ENCODE measurements at places on chromosomes 13 and 19.

GRCh38 chr13:65330287-65330686 is 1899.8 kb downstream of the PCDH9 start:
- no peak for DNase-seq

DNA sequence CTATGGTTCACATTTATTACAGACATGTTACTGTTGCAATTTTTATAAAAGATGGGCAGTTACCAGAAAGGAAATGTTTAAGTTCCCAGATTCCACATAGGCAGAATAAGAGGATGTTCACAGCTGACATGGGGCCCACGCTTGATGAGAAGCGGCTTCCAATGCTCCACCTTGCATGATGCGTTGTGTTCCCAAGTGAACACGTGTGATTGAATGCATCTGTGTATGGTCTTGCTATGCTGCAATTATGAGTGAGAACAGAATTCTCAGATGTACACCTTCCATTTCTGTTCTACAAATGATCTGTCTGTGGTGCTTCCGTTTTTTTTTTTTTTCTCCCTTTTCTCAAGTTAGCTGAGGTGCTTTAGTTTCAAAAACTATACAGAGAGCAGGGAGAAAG is 15.5 kb downstream of the UPF3A start:
- no peak for DNase-seq

DNA sequence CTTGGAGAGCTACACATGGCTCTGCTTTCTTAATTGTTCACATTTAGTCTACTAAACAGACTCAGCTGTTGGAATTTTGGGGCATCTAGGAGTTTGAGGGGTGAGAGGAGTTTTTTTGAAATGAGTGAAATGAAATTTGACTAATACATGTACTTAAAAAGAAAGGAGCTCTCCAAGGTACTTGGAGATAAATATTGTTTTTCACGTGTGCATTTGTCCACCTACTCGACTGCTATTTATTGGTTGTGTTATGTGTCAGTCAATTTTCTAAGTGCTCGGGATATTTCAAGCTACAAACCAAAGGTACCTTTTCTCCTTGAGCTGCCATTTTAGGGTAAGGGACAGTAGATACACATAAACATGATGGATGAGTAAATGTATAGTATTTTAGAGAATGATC is 697.0 kb downstream of the LIG4 start:
- DNase-seq = no peak

DNA sequence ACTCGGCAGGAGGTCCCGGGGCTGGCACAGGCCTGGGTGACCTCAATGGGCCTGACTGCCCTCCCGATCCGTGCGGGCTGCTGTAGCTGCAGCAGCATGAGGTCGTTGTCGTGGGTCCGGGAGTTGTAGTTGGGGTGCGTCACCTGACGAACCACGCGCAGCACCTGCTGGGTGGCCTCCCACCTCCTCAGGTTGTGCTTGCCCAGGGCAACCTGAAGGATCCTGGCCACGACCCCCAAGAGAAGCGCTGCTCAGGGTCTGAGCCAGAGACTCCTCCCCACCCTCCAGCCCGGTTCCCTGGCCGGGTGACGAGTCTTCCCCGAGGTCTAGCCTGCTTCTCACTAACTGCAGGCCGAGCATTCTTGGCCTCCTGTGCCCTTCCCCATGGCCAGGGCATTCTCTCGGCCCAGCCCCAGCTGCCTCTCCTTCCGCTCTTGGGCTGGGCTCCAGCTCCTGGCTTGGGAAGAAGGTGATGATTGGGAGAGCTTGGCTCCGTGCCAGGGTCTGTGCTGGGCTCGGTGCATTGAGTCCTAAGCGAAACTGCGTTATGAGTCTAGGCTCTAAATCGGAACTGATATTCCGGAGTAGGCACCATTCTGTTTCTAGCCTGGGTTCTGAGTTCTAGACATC is 3.1 kb downstream of the KLK14 start:
- no peak for DNase-seq

GRCh38 chr13:50801087-50801931 is 42.2 kb downstream of the DLEU7 start:
- peak; percentile 78 for DNase-seq

DNA sequence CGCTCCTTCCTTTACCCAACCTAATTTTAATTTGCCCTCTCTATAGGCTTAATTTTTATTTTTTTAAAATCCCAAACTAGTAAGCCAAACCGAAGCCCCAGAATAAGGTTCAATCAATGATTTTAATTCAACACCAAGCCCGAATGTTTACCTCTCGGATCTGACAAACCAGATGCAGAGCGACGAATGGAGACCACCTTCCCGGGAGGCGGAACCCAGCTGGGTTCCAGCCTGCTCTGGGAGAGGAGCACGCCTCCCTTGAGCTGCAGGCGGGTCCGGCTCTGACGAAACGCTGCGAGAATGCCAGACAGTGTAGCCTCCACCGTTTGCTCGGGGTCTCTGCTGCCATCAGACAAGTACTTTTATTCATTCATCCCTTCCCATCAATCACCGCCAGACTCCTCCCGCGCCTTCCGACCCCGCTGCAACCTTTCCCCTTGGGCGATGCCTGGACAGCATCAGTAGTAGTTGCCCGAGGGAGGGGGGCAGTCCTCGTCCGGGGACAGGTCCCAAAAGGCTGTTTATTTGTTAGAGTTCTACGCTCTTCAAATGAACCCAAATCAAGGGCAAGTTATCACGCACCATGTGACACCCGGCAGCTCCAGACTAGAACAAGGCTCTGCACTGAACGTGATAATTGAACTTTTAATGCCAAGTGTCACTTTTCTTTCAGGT is 752 bp upstream of the EDNRB start:
- peak; percentile 13 for DNase-seq

DNA sequence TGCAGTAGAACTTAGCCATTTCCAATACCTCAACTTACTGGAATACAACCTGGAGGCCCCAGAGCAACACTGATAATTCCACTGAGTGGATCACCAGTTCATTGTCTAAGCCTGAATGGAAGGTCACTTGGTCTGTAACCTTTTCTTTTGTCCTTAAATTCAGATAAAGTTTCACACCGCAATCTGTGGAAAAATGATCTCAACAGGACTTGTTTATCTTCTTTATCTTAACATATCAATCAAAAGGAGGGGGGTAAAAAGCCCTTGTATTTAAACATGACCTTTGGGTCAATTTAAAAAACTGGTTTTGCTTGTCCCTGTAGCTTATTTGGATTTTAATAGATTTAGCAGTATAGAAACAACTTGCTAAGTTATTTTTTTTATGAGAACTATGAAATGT is 21.6 kb downstream of the SAE1 start:
- DNase-seq = no peak

- peak; percentile 51 for DNase-seq
Measured at GRCh38 chr13:27923794-27924528, 4.2 kb downstream of the PDX1 start.

DNA sequence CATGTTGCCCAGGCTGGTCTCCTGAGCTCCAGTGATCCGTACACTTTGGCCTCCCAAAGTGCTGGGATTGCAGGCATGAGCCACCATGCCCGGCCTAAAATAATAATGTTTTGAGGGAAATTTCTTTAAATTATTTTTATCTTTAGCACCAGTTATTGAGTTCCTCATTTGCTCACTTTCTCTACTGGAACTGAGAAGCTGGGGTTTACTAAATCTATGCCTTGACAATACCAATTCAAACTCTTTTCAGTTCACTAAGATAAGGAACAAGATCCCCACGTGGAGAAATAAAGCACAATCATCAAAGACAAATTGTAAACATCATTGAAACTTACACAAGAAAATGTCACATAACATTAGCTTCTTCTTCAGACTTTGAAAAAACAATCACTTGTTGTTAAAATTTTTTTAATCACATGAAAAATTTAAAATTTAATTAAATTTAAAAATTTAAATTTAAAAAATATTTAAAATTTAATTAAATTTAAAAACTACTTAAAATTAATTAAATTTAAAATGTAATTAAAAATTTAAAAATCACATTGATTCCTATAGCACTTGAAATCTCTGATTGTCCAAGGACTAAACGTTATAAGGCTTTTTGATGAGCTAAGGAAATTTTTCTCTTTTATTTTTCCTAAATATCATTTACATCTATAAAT is 25.2 kb upstream of the XPO4 start:
- DNase-seq = no peak

DNA sequence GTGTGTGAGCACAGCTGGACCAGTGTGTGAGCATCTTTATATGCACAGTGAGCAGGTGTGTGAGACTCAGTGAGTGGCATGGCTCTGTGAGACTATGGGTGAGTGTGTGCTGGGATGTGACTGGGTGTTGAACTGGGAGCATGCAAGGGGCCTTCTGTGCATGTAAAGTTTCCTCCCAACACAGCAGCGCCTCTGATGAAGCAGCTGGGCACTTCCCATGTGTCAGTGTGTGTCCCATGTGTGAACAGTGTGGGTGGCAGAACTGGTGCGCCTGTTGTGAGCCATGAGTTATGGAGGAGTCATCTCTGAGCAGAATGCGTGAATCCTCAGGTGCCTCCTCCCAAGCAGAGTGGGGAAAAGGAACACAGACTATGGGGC is 24.1 kb downstream of the LGALS16 start:
- DNase-seq = peak; percentile 78

- no peak for DNase-seq
Measured at GRCh38 chr19:28542394-28543243, 670.3 kb downstream of the UQCRFS1 start.
